ENCODE measurements at places on chromosomes 7 and 10.

DNA sequence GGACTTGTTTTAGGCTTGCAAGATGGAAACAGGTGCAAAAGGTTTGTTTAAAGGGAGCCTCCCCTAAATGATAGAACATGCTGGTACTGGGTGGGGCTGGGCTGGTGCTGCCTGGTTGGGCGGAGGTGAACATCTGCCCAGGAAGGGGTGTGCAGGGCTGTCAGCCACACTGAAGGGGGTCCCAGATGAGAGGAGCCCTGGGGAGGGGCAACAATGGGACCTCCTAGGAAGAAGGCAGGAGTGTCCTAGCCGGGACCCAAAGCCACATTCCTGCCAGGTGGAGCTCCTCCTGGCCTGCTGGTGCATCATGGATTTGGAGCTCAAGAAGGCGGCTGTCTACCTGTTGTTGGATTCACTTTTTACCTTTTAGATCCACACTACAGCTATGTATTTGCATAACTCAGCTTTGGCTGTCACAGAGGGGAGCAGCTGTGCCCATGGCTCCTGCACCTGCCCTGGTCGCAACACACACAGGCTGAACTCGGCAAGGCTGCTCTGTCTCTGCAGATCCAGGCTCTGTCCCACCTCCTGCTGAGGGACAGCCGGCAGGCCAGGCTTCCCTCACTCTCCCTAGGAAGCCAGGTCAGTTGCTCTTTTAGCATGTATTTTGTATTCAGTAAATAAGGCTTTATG, 59.9 kb downstream of the ADARB2 start:
- DNase-seq = no peak

- DNase-seq = no peak
Measured at GRCh38 chr7:31052841-31053601, 913 bp downstream of the ADCYAP1R1 start.

DNA sequence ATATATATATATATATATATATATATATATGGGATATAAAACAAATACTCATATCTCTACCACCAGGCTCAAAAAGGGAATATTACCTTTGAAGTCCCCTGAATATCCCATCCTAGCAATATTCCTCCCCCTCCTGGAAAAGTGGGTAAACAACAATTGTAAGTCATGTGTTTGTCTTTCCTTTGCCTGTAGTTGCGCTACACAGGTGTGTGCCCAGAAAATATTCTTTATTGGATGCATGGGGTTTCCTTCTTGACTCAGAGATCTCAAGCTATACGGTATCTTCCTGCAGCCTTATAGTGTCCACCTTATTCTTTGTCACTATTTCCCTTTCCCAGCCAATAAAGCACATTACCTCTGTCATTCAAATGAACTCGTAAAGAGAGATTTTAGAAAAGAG, 54.2 kb downstream of the MET start:
- no peak for DNase-seq

DNA sequence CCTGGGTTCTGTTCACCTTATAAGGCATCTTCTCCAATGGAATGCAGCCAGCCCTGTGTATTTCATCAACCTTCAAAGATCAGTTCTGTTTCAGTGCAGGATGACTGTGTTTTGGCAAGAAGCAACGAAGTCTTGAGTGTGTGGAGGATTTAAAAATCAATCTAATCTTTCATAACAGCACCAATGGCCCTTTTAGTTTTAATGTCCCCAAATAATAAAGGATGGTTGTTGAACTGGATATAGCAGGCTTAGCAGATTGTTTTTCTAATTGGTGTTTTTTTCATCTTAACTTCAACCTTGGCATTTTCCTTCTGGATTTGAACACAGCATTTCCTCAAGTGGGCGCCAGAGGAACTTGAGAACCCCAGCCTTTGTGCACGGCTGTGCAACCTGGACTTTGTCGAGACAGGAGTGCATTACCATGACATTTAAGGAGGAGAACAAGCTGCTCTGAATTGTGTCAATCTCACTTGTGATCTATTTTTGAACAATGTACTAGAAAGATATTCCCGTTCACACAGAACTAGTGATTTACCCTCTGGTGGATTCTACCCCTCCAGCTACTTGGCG, 313.3 kb upstream of the AKR1E2 start:
- peak; percentile 26 for DNase-seq

- DNase-seq = no peak
Measured at GRCh38 chr10:58318346-58318745, 16.5 kb upstream of the UBE2D1 start.

GRCh38 chr7:156667110-156667426, 26.5 kb downstream of the RNF32 start:
- DNase-seq = no peak
